ENCODE measurements at places on chromosomes 7 and 10. TPM values are rescaled to one million over a fixed set of nuclear protein-coding genes. Genes with fewer than 3 reads are reported as not detected.

The MYH16 gene
- total RNA-seq = 0.33 TPM

The PHF14 gene
- 28.0 TPM for total RNA-seq

The CTAGE8 gene
- total RNA-seq = 0.44 TPM

The SFTPA1 gene
- total RNA-seq = under 0.01 TPM

The APBB1IP gene
- total RNA-seq = 0.37 TPM

The SLC29A3 gene
- 0.62 TPM for total RNA-seq

The ASZ1 gene
- not detected for total RNA-seq

The ENO4 gene
- 0.11 TPM for total RNA-seq

The OR2A5 gene
- total RNA-seq = not detected

The UCMA gene
- not detected for total RNA-seq

The INSYN2A gene
- 0.11 TPM for total RNA-seq

The FBXO24 gene
- 1.4 TPM for total RNA-seq

The TMEM270 gene
- not detected for total RNA-seq

The SVIL gene
- 10.5 TPM for total RNA-seq
